ENCODE measurements at places on chromosomes 13 and 19. TPM values are rescaled to one million over a fixed set of nuclear protein-coding genes. Genes with fewer than 3 reads are reported as not detected.
A peak's percentile ranks its signal among the peaks of the same experiment; 100 is the strongest.

GRCh38 chr13:106477303-106477702 lies 58.2 kb downstream of the EFNB2 start:
- DNase-seq, result no peak

GRCh38 chr19:42189133-42189532 lies 28.3 kb downstream of the DEDD2 start:
- no peak for DNase-seq

- DNase-seq, result no peak
Observed at GRCh38 chr19:57719424-57719823, 8.0 kb downstream of the ZNF671 start.

DNA sequence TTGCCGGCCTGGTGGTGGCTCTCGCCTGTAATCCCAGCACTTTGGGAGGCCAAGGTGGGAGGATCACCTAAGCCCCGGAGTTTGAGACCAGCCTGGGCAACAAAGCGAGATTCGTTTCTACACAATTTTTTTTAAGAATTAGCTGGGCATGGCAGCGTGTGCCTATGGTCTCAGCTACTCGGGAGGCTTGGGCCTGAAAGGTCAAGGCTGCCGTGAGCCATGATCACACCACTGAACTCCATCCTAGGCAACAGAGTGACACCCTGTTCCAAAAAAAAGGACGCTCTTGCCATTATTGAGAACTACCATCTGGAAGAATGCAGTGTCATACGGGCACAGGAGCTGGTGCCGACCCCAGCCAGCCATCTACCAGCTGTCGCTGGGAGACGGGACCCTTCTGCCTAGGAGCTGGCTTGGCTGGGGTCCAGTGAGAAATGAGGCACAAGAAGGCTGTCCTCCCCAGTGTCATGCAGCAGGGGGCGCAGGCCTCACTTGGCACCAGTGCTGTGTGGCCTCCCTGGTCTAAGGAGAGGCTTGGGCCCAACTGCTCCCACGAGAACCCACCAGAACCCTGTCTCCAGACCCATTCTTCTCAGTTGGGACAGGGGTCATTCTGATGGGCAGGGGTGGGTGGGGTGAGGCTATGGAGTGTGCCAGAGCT lies 12.2 kb upstream of the RELB start:
- DNase-seq, result peak; percentile 88

- DNase-seq, result no peak
Observed at GRCh38 chr13:32079587-32079986, 48.0 kb downstream of the FRY start.

GRCh38 chr19:17061205-17061604 lies 14.0 kb downstream of the HAUS8 start:
- no peak for DNase-seq

- DNase-seq, result no peak
Observed at GRCh38 chr13:113628291-113629270, 29.4 kb downstream of the ATP4B start.

- no peak for DNase-seq
Observed at GRCh38 chr13:45238945-45239795, 38.3 kb upstream of the KCTD4 start.

DNA sequence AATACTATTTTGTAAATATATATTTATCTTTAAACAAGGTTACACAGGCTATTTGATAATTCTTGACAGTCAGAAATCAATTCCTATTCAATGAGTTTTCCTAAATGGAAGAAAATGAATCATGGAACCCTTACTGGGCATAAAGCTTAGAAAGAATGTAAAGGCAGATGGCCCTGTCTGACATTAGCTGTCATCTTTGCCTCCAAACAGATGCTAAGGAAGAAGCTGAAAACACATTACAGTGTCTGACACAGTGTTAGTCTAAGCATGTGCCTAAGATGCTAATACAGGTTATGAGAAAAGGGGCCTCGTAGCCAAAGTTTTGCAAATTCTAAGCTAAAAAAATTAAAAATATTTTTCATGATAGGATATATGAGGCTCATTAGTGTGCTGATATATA lies 112.8 kb downstream of the ITGBL1 start:
- no peak for DNase-seq

DNA sequence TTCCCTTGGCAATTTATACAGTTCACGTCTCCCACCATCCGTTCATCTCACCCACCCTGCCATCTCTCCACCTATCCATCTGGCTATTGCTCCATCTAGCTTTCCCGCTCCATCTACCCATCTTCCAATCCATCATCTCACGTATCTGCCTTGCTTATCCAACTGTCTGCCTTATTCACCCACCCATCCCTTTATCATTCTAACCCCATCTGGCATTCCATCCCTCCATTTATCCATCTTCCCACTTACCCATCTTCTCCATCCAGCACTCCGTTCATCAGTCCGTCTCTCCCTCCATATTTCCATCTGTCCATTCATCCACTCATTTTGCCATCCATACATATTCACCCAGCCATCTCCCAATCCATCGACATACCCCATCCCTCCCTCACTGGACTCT lies 10.0 kb downstream of the RPS16 start:
- DNase-seq, result no peak

DNA sequence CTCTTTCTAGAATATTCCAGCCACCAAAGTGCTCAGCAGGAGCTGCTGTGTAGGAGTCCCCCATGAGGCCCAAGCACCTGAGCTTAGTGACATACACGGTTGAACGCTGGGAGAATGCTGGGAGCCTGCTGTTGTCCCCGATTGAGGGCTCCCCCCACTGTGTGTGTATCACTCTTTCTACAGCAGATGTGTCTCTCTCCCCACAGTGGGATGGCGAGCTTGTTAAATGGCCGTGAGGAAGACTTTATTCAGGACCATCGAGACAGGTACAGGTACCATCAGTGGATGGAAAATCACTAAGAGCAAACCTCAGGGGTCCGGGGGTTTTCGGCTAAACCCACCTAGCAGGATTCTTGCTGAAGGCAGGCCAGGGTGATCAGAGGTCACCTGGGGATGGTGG lies 22.7 kb downstream of the EPN1 start:
- DNase-seq, result no peak

DNA sequence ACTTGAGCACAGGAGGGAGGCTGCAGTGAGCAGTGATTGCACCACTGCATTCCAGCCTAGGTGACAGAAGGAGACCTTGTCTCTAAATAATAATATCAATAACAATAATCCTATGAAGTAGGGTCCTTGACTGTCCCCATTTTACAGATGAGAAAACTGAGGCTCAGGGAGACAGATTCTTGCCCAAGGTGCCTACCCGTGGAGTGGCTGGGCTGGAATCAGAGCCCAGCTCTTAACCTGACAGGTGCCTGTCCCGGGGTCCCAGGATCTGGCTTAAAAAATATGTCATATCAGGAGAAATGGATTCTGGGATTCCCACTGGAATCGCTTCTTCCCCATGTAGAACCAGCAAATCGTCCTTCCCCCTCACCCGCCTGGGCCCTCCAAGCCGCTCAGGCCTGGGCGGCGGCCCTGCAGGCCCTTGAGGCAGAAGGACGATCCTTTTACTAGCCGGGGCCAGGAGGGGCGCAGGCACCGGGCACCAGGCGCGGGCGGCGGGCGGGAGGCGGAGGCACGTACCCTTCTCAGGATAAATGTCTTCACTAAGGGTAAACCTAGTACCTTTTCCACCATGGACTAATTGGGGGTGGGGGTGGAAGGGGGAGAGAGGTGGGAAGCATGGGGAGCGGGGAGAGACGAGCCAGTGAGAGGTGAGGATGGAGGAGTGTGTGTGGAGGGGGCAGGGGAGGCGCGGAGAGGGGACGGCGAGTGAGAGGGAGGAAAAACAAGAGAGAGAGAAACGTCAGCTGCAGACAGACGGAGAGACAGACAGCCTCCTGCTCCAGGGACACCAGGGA lies 60.6 kb downstream of the COLGALT1 start:
- DNase-seq, result no peak

GRCh38 chr13:64925284-64925683 lies 2304.9 kb downstream of the PCDH9 start:
- DNase-seq, result no peak

DNA sequence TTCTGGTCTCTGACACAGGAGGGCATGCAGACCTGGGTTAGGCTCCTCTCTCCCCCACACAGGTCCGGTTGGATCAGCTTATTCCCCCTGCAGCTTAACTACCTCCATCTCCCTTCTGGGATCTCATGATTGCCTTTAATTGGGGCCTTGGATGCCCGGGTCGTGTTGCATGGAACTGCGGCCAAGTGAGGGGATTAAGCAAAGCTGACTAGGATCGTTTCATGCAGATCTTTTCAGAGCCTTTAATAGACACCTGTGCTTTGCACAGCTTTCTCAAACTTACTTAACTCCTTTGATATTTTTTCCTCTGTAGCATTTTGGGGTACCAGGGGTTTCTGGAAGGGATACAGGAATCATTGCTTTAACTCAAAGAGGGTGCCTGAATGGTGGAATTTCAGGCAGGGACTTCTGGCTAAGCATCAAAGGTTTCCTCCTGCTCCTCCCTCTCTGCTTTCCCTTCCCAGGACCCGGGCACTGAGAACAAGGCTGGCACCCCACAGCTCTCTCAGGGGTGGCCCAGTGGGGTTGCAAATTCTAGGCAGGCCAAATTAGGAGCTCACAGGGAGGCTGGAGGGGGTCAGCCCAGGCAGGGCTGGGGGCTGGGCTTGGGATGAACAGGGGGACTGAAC lies 477 bp downstream of the NFILZ start:
- no peak for DNase-seq

DNA sequence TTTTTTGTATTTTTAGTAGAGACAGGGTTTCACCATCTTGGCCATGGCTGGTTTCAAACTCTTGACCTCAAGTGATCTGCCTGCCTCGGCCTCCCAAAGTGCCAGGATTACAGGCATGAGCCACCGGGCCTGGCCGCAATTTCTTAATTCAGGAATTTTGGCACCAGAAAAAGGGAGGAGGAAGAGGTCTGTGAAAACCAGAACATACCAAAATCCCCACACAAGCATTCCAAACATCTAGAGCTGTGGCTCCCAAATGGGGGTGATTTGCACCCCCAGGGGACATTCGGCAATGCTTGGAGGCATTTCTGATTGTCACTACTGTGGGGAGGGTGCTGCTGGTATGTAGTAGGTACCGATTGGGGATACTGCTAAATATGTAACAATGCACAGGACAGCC lies 40.2 kb upstream of the ABCC4 start:
- DNase-seq, result no peak

- DNase-seq, result no peak
Observed at GRCh38 chr19:12769689-12770088, 5.7 kb downstream of the HOOK2 start.

DNA sequence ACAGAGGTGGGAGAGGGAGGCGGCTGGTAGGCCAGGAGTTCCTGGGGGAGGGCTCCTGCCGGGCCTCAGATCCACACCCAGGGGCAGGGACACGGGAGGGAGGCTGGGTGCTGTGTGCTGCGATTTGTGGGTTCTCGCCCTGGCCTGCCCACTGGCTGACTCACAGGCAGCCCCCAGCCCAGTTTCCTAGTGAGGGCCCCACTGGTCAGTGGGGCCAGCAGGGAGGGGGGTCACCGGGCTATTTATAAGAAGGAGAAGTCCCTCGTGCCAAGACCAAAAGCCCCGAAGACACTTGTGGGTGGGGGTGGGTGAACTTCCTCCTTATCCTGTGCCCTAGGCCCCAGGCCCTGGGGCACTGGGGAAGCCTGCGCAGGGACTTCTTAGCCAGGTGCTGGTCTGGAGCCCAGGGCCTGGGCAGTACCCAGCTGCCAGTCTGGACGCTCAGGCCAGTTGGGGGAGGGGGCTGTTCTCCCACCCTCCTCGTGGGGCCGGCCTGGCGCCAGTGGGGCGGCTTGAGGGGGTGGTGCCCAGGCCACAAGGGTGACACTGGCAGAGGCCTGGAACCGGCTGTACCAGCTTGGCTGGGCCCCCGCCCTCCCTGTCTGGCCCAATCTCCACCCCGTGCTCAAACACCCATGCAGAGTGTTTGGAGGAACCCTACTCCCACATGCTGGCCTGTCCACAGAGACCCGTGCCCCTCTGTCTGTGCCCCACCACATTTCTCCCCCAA lies 5.0 kb upstream of the JUNB start:
- no peak for DNase-seq

- no peak for DNase-seq
Observed at GRCh38 chr13:50888362-50888761, 21.2 kb upstream of the RNASEH2B start.

GRCh38 chr13:110428313-110428712 lies 121.2 kb downstream of the COL4A2 start:
- DNase-seq, result no peak

DNA sequence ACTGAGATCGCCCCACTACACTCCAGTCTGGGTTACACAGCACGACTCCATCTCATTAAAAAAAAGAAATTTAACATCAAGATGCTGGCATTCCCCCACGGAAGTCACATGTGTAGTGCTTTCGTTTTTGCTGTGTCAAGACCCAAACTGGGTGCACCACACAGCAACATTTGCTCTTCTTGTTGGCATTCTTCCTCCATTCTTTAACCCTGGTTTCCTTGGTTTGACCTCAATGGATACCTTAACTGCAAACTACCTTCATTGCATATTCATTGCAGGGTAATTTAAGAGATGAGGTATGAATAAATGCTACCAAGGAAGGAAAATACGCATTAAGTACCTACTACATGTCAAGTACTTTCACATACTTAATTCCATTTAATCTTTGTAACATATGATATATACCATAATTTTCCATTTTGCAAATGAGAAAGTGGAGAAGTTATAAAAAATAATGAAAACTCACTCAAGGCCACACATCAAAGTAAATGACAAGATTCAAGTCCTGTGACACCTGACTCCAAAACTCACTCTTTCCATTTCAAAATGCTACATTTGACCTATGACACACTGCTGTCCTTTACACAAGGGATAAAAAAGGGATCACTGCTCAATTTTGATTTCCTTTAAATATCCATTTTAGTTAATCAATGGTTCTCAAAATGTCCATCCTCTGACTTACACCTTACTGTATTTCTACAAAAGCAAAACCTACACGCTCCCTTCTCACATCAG lies 59.2 kb downstream of the STK24 start:
- DNase-seq, result no peak

DNA sequence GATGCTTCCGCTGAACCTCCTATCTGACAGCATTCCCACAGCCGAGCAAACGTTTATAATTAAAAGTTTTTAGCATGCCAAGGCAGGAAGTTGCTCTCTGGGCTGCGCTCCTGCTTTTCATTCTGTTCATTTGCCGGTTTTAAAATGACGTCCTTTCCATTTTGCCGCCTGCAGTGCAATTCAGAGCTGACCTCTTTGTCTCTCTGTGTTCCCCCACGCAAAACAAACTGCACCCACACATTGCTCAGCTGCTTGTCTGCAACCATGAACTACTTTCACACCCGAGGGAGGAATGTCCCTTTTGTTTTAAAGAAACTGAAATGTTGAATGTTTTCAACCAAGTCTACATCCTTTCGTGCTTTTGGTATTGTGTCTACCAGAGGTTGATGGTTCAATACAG lies 416.5 kb downstream of the EFNB2 start:
- no peak for DNase-seq

DNA sequence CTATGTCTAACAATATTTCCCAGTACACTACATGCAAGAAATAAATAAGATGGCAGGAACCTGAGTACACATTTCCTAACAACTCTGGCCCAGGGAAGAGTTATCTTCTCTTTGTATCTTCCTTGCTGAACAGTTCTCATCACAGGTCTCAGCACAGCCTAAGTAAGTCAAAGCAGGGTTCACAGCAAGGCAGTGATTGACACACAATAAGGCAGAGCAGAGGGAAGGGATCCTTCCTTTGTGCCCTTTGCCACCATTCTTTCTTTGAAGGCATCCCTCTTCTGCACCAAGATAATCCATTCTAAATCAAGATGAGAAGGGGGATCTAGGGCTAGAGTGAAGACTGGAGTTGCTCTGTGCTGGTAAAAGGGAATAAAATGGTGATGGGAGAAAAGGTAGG lies 73.4 kb upstream of the TRPC4 start:
- DNase-seq, result no peak

The PDE4A gene
- total RNA-seq, result 42.4 TPM

The ANGPTL8 gene
- 1.0 TPM for total RNA-seq

The ZNF737 gene
- 20.4 TPM for total RNA-seq

The CLEC17A gene
- total RNA-seq, result 27.4 TPM

The MRI1 gene
- 23.4 TPM for total RNA-seq

The RASGRP4 gene
- total RNA-seq, result not detected

The DCLK1 gene
- total RNA-seq, result not detected

Measured in OCI-LY7 (cell line).